CD8-positive, alpha-beta memory T cell (primary cell): ENCODE measurements at places on chromosomes 3 and 15. TPM values are rescaled to one million over a fixed set of nuclear protein-coding genes. Genes with fewer than 3 reads are reported as not detected.

DNA sequence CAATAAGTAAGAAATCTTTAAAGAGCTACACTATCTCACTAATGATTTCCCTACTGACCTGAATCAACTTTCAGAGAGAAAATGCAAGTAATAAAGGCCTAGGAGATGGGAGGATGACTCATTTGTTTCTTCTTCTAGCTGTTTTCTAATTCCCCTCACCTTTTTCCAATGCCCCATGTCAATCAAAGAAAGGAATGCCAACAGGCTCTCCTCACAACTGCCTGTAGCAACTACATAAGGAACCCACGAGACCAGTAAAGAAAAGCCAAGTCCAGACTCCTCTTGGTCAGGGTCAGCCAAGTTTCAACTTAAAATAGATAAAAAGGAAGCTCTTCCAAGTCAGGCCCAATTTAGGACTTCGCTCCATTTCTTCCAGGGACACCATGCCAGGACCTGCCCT lies 201.9 kb downstream of the TNIK start:
- H3K27me3 ChIP-seq, result no peaks in the 10 kb centered on the region
- no peak overlapping the region for H3K4me3 ChIP-seq
- H3K4me1 ChIP-seq, result peaks cover 73% of the 10 kb centered on the region
- DNase-seq, result no peak
- no peak overlapping the region for H3K27ac ChIP-seq

GRCh38 chr3:184864000-184864399 lies 52.0 kb downstream of the VPS8 start:
- peaks cover 24% of the 10 kb centered on the region for H3K36me3 ChIP-seq
- no peak overlapping the region for H3K27ac ChIP-seq
- no peak for DNase-seq
- H3K27me3 ChIP-seq, result no peaks in the 10 kb centered on the region
- H3K4me3 ChIP-seq, result no peak overlapping the region
- no peaks in the 10 kb centered on the region for H3K4me1 ChIP-seq

- H3K27ac ChIP-seq, result no peak overlapping the region
- no peak for DNase-seq
- no peak overlapping the region for H3K4me3 ChIP-seq
- H3K4me1 ChIP-seq, result peaks cover 41% of the 10 kb centered on the region
- no peaks in the 10 kb centered on the region for H3K36me3 ChIP-seq
These were observed 30.2 kb upstream of the USP3 start for GRCh38 chr15:63473999-63474809.

DNA sequence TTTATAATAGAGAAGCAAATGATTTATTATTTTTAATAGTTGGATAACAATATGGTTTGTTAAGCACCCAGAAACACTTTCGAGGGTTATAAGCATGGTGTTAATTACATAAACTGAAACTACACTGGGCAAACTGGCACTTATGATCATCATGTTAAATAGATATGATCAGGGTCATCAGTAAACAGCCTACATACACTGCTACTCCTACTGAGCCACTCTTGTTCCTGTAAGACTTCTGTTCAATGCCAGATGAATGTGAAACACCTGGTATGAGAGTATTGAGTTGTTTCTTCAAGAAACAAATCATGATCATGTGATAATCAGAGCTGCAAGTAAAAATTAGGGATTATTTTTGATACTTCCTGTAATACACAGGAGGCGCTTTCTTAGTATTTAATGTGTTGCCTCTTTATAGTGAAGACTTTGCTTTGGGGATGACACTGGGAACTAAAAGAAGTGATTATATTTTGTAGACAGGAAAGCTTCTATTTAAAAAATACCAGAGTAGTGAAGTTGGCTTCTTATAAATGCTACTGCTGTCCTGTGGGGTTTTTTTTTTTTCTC lies 32.3 kb upstream of the UTS2B start:
- no peaks in the 10 kb centered on the region for H3K4me1 ChIP-seq
- no peaks in the 10 kb centered on the region for H3K27me3 ChIP-seq
- DNase-seq, result no peak
- H3K36me3 ChIP-seq, result no peaks in the 10 kb centered on the region
- H3K4me3 ChIP-seq, result no peak overlapping the region
- no peak overlapping the region for H3K27ac ChIP-seq

- no peaks in the 10 kb centered on the region for H3K27me3 ChIP-seq
- H3K4me1 ChIP-seq, result no peaks in the 10 kb centered on the region
- H3K4me3 ChIP-seq, result no peak overlapping the region
- no peak for DNase-seq
These were observed 168.0 kb upstream of the NDN start for GRCh38 chr15:23854912-23855659.

DNA sequence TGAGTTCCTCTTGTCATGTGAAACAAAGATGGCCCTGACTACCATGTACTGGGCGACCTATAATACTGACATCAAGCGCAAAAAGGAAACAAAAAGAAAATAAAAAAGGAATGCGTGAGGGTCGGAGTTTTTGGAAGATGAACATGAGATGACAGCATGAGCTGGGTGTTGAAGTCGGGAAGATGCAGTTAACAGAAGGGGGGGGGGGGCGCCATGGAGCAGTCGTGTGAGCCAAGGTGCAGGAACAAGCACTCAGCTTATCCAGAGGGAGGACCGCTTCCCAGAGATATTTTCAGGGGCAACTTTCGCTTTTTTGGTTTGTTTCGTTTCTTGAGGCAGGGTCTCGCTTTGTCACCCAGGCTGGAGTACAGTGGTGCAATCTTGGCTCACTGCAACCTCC lies 110.2 kb downstream of the RORA start:
- no peak for DNase-seq
- H3K4me3 ChIP-seq, result no peak overlapping the region
- no peaks in the 10 kb centered on the region for H3K27me3 ChIP-seq
- no peaks in the 10 kb centered on the region for H3K4me1 ChIP-seq
- no peak overlapping the region for H3K27ac ChIP-seq

- H3K27me3 ChIP-seq, result no peaks in the 10 kb centered on the region
- H3K36me3 ChIP-seq, result no peaks in the 10 kb centered on the region
- H3K4me1 ChIP-seq, result no peaks in the 10 kb centered on the region
These were observed 130.9 kb upstream of the CTDSPL start for GRCh38 chr3:37730825-37731224.

DNA sequence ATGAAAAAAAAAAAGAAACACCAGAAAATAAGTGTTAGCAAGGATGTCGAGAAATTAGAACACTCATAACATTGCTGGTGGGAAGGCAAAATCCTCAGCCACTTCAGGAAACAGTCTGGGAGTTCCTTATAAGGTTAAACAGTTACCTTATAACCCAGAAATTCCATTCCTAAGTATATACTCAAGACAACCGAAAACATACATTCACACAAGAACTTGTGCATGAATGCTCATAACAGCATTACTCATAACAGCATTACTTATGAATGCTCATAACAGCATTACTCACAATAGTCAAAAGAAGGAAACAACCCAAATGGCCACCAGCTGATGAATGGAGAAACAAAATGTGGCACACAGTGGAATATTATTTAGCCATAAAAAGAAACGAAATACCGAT lies 34.8 kb upstream of the DCP1A start:
- H3K36me3 ChIP-seq, result no peaks in the 10 kb centered on the region
- no peak for DNase-seq
- H3K4me3 ChIP-seq, result no peak overlapping the region
- no peaks in the 10 kb centered on the region for H3K4me1 ChIP-seq
- H3K27ac ChIP-seq, result no peak overlapping the region

GRCh38 chr3:7144697-7145308 lies 283.9 kb downstream of the GRM7 start:
- H3K4me1 ChIP-seq, result no peaks in the 10 kb centered on the region
- no peak overlapping the region for H3K4me3 ChIP-seq
- no peaks in the 10 kb centered on the region for H3K36me3 ChIP-seq
- no peak for DNase-seq
- H3K27me3 ChIP-seq, result no peaks in the 10 kb centered on the region

DNA sequence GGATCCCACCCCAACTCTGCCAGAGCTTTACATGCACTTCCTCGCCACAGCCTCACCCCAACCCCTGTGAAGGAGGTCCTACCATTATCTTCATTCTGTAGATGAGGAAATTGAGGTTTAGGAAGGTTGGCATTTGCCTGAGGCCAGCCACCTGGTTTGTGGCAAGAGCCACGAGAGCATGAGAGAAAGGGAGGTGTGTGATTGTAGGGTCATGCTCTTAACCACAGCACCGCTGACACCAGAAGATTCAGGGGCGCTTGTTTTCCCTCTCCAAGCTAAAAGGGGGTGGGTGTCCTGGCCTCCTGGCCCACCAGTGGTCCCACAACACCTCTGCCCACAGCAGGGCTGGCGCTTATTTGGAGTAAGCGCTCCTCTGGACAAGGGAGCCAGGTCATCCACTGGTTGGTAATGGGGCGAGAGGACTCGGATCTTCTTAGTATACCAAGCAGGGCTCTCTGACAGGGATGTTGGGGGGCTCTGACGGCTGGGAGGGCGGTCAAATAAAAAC lies 691 bp downstream of the RHCG start:
- H3K4me3 ChIP-seq, result no peak overlapping the region
- no peak overlapping the region for H3K27ac ChIP-seq
- no peaks in the 10 kb centered on the region for H3K36me3 ChIP-seq
- H3K4me1 ChIP-seq, result no peaks in the 10 kb centered on the region
- peaks cover 13% of the 10 kb centered on the region for H3K27me3 ChIP-seq

GRCh38 chr3:5201536-5201935 lies 14.0 kb downstream of the EDEM1 start:
- no peak overlapping the region for H3K27ac ChIP-seq
- no peak overlapping the region for H3K4me3 ChIP-seq
- no peaks in the 10 kb centered on the region for H3K27me3 ChIP-seq
- peaks cover 57% of the 10 kb centered on the region for H3K36me3 ChIP-seq
- H3K4me1 ChIP-seq, result peaks cover 40% of the 10 kb centered on the region
- DNase-seq, result no peak

- H3K4me3 ChIP-seq, result no peak overlapping the region
- no peaks in the 10 kb centered on the region for H3K36me3 ChIP-seq
- H3K4me1 ChIP-seq, result peaks cover 89% of the 10 kb centered on the region
- no peak for DNase-seq
These were observed 10.2 kb downstream of the SLCO3A1 start for GRCh38 chr15:91863621-91864255.

DNA sequence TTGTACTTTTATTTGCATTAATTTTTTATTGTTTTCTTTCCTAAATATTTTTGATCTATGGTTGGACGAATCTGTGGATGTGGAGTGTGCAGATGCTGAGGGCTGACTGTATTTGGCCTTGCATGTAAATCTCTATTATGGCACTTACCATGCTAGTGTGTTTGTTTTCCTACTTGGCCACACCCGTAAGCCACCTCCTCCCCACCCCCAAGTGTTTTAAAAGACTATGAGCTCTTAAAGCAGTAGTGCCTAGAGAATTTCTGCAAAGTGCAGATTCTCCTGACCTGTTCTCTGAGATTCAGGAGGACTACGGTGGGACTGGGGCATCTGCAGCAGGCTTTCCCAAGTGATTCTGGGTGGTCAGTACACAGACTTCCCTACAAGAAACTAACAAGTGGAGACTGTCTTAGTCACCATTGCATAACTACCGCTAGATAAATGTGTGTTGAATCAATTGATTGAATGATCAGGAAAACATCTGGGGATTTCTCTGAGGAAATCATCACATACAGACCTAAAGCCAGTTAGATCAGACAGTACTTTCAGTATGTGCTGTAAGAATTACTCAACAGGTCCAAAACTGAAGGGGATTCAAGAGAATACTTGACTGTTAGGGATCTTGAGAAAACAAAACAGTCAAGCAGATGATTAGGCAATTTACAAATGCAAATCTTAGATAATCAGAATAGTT lies 6.2 kb upstream of the TIPARP start:
- H3K4me3 ChIP-seq, result no peak overlapping the region
- peaks cover 20% of the 10 kb centered on the region for H3K4me1 ChIP-seq
- H3K36me3 ChIP-seq, result no peaks in the 10 kb centered on the region
- no peak for DNase-seq
- H3K27me3 ChIP-seq, result no peaks in the 10 kb centered on the region

DNA sequence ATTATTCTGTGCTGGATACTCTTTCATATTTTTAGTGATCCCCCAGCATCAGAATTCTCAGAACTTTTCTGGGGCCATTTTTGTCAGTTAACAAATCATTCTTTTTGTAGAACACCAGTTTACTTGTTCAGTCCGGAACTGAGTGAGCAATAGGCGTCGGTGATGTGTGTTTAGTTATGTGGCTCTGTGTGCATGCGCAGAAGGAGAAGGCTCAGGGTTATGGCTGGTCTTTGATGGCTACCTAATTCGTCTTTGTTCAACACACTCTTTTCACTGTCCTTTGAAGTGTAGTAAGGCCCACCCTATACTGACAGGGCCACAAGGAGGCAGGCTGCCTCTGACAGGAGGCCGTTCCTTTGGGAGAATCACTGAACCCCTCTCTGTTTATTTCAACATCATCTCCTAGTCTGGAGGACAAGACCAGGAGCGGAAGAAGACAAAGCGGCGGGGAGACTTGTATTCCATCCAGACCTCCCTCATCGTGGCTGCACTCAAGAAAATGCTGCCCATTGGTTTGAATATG lies 158.2 kb upstream of the CHRM5 start:
- H3K27me3 ChIP-seq, result peaks cover 3% of the 10 kb centered on the region
- H3K4me1 ChIP-seq, result no peaks in the 10 kb centered on the region
- H3K27ac ChIP-seq, result no peak overlapping the region
- H3K4me3 ChIP-seq, result no peak overlapping the region
- no peak for DNase-seq

DNA sequence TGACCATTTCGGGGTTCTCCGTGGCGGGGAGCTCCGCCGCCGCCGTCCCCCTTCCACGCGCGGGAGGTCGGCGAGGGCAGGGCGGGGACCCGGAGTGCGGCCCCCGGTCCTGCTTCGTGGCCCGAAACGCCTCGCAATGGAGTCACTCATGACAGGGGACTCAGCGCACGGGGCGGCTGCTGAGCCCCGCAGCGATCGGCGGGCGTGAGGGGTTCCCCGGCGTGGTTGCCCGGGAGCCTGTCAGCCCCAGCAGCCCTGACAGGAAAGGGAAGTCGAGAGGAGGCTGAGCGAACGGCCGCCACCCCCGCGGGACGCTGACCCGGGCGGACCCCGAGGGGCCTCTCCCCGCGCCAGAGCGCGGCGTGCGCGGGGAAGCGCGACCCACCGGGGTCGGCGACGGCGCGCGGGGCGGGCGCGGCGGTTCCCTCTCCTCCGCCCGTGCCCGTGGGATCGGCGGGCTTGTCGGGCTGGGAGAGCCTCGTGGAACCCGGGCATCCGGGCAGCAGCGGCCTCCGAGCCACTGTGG lies 564 bp upstream of the PIGZ start:
- H3K27ac ChIP-seq, result peak overlapping the region; percentile 51
- H3K27me3 ChIP-seq, result no peaks in the 10 kb centered on the region

GRCh38 chr3:195208631-195209030 lies 62.3 kb downstream of the XXYLT1 start:
- no peaks in the 10 kb centered on the region for H3K27me3 ChIP-seq
- no peaks in the 10 kb centered on the region for H3K36me3 ChIP-seq
- H3K4me1 ChIP-seq, result no peaks in the 10 kb centered on the region
- DNase-seq, result no peak

GRCh38 chr3:146929696-146930095 lies 324.6 kb upstream of the PLSCR5 start:
- no peak overlapping the region for H3K4me3 ChIP-seq
- no peaks in the 10 kb centered on the region for H3K27me3 ChIP-seq
- H3K36me3 ChIP-seq, result no peaks in the 10 kb centered on the region
- no peak overlapping the region for H3K27ac ChIP-seq
- DNase-seq, result no peak

The SLC25A36 gene
- total RNA-seq, result 38.1 TPM

The FOXB1 gene
- total RNA-seq, result 0.37 TPM

The HGD gene
- 1.1 TPM for total RNA-seq

The UBP1 gene
- 70.8 TPM for total RNA-seq

The SGO1 gene
- total RNA-seq, result 15.6 TPM

The ALPK3 gene
- 0.18 TPM for total RNA-seq

The ARGFX gene
- not detected for total RNA-seq

The CHRNA5 gene
- 8.4 TPM for total RNA-seq

The GCSAM gene
- 4.1 TPM for total RNA-seq
